Muscle of arm (tissue), 14 donors: ENCODE measurements at places on chromosomes 2 and 18. TPM values are rescaled to one million over a fixed set of nuclear protein-coding genes. Genes with fewer than 3 reads are reported as not detected.
A peak's percentile ranks its signal among the peaks of the same experiment; 100 is the strongest.

GRCh38 chr2:44909831-44910230 is 31.7 kb upstream of the SIX3 start:
- DNase-seq = no peak

- DNase-seq = no peak
Measured at GRCh38 chr2:3645745-3646389, 12.1 kb upstream of the ALLC start.

- DNase-seq = no peak
Measured at GRCh38 chr18:76099931-76100457, 395.0 kb downstream of the ZNF516 start.

DNA sequence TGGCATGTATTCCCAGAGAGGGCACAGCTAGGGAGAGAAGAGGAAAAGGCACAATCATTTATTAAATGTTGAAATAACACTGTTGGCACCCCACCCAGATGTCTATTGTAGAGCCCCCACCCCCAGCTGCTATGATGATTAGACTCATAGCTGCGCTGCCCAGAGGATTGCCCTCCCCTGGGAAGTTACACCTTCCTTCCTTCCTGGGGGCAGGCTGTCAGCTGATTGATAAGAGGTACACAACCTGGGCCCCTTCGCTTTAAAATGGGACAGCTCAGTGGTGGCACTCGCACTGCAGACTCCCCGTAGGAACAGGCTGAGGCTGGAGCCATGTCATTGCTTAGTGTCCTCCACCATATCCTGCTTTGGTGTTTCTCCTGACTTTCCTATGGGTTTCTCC is 18.1 kb downstream of the TEX51 start:
- no peak for DNase-seq

- DNase-seq = no peak
Measured at GRCh38 chr18:22550366-22550765, 132.7 kb upstream of the CTAGE1 start.

GRCh38 chr2:113712941-113713340 is 43.5 kb downstream of the SLC35F5 start:
- no peak for DNase-seq

GRCh38 chr18:77102259-77103040 is 30.1 kb downstream of the MBP start:
- DNase-seq = peak; percentile 63

DNA sequence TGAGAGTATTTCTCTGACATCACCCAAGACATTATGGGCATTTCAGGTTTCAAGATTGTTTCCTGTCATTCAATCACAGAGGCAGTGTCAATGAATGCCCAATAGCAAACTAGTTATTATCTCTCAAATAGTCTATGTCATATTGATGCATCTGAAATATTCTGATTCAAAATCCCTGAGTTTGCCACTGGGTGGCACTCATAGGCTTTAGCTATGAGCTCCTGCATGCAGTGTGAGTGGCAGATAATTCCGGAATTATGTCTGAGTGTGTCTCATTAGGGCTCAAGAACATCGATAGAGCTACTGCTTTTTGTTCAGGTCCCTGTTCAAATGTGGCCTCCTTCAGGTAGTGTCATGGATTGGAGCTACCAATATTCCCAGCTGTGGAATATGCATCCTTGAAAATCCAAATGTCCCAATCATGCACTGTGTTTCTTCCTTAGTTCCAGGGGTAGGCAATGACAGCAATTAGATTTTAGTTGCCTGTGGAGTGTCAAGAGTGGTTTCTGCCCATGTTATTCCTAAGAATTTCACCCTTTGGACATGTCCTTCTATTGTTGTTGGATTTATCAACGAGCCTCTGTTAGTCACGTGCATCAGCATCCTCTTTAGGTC is 7.8 kb upstream of the OR6B3 start:
- peak; percentile 33 for DNase-seq

GRCh38 chr2:173435574-173435973 is 80.9 kb downstream of the CDCA7 start:
- DNase-seq = no peak

DNA sequence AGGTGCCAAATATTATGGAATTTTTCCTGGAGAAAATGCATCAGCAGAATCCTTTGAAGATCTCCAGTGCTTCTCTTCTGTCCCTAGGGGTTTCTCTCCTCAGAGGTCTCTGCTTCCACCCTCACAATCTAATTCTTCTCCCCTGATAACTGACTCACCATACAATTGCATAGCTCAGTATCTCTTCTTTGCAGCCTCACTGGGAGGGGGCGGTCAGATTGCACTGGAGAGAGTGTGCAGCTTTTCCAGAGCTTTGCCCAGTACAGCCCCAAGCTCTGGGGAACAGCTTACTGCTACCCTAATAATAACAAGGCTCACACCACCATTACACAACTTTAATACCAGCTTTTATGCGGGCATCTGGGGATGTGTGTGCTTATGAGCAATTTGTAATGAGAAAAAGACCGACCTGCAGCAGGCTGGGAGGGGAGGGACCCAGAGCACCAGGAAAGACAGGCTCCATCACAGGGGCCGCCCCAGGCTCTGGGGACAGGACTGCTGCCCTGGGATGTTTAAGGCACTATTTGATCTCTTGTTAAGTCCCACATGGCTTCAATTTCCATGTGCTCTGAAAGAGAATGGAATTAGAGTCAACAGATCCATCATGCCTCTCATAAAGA is 276.6 kb upstream of the SIX2 start:
- no peak for DNase-seq

DNA sequence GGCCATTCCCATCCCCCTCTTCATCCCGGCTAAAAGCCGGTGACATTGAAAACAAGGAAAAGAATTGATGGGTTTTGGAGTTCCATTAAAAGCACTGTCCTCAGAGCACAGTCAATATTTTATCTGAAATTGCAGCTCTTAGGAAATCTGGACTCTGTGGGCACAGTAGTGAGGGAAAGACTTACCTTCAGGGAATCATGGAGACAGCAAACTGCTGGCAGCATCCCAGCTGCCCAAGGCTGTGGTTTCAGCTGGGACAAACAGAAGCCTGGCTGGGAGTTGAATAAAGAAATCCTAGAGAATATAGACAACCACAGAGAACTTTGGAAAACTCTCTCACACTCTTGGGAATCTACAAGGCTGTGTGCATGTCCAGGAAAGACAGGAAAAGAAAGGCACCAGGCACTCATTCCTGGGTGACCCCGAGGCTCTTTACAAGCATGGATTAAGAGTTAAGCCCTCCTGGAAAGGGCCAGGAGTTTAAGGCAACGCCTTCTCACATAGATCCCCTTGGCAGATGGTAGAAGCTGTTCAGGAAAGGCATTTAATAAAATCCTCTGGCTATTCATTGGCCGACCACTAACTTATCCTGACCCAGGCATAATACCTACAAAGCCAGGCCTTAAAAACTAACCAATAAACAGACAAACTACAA is 255.1 kb downstream of the MYT1L start:
- DNase-seq = no peak

DNA sequence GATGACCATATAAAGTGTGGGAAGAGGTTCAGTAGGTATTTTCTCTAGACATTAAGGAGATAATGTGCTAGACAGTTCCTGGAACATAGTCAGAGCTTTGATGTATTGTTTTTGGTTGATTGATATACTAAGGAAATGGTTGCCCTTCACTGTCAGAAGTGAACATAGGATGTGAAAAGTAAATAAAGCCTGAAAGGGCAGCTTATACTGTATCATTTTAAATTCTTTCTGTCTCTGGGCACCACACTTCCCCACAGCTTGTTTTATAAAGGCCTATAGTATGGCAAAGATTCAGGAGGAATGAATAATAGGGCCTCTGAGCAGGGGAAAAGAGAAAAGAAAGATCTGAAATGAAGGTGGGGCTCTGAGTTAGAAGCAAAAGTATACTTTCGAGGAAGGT is 72.7 kb upstream of the ITPRID2 start:
- DNase-seq = no peak

- DNase-seq = no peak
Measured at GRCh38 chr2:66031236-66031635, 403.7 kb upstream of the MEIS1 start.

DNA sequence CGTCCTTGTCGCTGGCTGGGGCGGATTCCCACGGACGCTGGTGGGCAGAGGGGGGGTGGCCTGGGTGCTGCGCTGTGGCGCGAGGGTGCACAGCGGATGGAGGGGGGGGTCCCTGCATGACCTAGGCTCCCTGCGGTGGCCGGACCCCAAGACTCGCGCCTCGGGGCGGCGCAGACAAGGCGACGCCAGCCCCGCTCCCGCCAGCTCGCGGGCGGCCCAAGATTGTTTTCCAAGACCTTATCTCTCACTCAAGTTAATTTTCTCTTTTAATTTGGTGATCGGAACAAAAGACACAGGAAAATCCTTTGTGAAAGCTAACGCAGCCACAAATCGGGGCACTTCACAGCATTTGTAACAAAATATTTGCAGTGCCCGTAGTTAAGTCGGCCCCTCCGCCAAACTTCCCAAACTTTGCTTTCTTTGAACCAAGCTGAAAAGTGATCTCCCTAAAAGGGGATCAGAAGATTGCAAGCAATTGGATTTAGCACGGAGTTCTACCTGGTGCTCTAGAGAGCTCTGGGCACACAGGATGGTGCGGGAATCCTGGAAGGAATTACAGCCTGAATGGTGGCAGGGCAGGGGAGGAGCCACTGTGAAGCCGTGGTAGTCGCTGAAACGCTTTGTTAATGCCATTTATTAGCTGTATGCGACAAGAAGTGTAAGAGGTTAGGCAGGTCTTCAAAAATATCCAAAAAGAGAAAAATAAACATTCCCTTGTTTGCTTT is 4.8 kb upstream of the ID2 start:
- DNase-seq = peak; percentile 40

- peak; percentile 13 for DNase-seq
Measured at GRCh38 chr2:240021488-240022104, 3.5 kb downstream of the NDUFA10 start.

GRCh38 chr2:55961318-55961911 is 37.8 kb upstream of the EFEMP1 start:
- DNase-seq = peak; percentile 37

- peak; percentile 11 for DNase-seq
Measured at GRCh38 chr2:66901344-66901743, 466.4 kb downstream of the MEIS1 start.

GRCh38 chr2:38602136-38602731 is 494 bp downstream of the HNRNPLL start:
- peak; percentile 49 for DNase-seq

GRCh38 chr2:63192889-63193774 is 142.5 kb downstream of the OTX1 start:
- DNase-seq = no peak

GRCh38 chr2:129673234-129673633 is 306.2 kb upstream of the RAB6C start:
- DNase-seq = no peak

DNA sequence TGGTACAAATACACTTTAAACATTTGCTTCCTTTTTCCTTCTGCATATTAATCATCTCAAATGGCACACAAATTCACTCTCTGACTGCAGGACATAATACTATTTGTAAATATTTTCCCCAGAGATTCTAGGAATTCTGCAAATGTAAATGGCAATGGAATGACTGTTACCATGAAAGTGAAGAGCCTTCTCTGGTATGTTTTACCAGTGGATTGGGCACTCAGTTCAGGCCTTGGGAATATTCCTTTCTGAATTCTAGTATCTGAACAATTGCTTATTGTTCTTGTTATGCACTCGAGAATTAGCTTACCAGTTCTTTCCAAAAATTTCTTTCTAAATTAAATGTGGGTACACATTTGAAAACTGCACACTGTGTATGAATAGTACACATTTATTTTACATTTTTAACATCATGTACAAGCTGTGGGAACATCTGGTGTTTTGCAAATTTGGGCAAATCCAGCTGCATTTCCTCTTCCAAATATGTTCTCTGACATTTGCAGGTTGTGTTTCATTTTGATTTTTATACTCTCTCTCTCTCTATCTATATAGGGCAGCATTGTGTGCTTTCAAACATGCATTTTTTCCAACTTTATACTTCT is 289.1 kb downstream of the NBAS start:
- DNase-seq = no peak

GRCh38 chr2:36462311-36462935 is 106.8 kb downstream of the CRIM1 start:
- DNase-seq = no peak

- DNase-seq = no peak
Measured at GRCh38 chr2:212197776-212198175, 340.8 kb downstream of the ERBB4 start.

DNA sequence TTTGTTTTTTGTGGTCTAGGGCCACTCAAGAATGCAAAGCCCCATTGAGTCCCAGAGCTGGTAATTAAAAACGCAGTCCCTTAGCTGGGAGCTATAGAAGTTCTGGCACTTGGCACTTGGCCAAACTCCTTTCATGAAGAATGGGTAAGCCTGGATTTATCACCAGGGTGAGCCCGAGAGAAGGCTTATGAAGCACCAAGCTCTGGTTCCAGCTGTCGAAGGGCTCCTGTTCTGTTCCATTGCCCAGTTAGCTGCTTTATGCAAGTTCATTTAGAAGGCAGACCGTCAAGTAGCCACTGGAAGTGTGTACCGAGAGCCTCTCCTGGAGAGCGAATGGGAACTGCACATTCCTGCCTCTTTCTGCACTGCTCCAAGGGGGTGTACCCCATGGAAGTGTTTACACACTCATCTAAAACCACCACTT is 14.2 kb downstream of the ECEL1 start:
- no peak for DNase-seq

DNA sequence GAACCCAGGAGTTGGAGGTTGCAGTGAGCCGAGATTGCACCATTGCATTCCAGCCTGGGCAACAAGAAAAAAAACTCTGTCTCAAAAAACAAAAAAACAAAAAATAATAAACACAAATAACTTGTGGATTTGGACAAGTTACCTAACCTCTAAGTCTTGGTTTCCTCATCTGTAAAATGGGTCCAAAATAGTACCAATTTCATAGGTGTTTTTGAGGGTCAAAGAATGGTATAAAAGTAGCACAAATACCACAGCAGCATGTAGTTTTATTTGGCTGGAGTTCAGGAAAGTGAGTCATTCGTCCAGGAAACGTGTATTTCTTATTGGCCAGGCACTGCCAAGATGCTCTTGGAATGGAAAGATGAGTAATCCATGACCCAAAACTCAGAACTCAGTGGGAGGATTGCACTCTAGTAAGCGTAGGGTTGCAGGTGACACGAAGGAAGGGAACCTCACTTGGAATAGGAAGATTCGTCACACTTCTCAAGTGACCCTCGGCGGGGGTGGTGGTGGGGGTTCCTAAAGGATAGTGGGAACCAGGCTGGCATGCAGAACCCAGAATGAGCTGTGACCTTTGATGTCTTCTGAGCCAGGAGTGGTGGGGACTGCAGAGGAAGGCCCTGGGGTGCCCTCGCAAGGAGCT is 24.4 kb downstream of the GRHL1 start:
- no peak for DNase-seq

- no peak for DNase-seq
Measured at GRCh38 chr18:52322307-52322706, 17.7 kb upstream of the DCC start.

USP34 gene
- 72.9 TPM for polyA plus RNA-seq

VPS4B gene
- polyA plus RNA-seq = 31.3 TPM

UGT1A3 gene
- not detected for polyA plus RNA-seq

ERBB4 gene
- polyA plus RNA-seq = 14.7 TPM

TXNL1 gene
- polyA plus RNA-seq = 114 TPM

FIGN gene
- 3.2 TPM for polyA plus RNA-seq

POTEE gene
- not detected for polyA plus RNA-seq

VIT gene
- polyA plus RNA-seq = not detected

CDH20 gene
- polyA plus RNA-seq = 0.60 TPM

C2orf49 gene
- polyA plus RNA-seq = 14.8 TPM

NEU2 gene
- polyA plus RNA-seq = not detected
